ENCODE measurements at places on chromosomes 2 and 18. TPM values are rescaled to one million over a fixed set of nuclear protein-coding genes. Genes with fewer than 3 reads are reported as not detected.

Gene VIT
- total RNA-seq: 12.3 TPM

Gene MDH1B
- 0.33 TPM for total RNA-seq

Gene CNRIP1
- total RNA-seq: 9.9 TPM

Gene SLC11A1
- total RNA-seq: 8.7 TPM

Gene IL36G
- total RNA-seq: not detected

Gene TWIST2
- total RNA-seq: 26.1 TPM

Gene TSPYL6
- not detected for total RNA-seq

Gene ASAP2
- 20.3 TPM for total RNA-seq

Gene CD8A
- total RNA-seq: 0.52 TPM

Gene CDKL4
- 0.79 TPM for total RNA-seq

Gene NGEF
- total RNA-seq: 1.4 TPM

Gene ECEL1
- total RNA-seq: not detected

Gene CASP10
- 6.8 TPM for total RNA-seq

Gene FOSL2
- 116 TPM for total RNA-seq

Gene UGT1A3
- not detected for total RNA-seq

Gene SERPINB11
- not detected for total RNA-seq

Gene OBSL1
- 157 TPM for total RNA-seq

Gene PARD3B
- 7.4 TPM for total RNA-seq

Gene RNF149
- 21.0 TPM for total RNA-seq

Gene SIX3
- not detected for total RNA-seq

Gene EPB41L3
- total RNA-seq: 22.5 TPM

Gene CAPN13
- total RNA-seq: not detected

Gene CHRNA1
- 0.43 TPM for total RNA-seq

Gene SP140
- 0.55 TPM for total RNA-seq

Gene CCDC68
- total RNA-seq: 8.0 TPM

Gene FIGN
- total RNA-seq: 9.8 TPM

Gene TDRD15
- total RNA-seq: 1.7 TPM

Gene DSG1
- 4.7 TPM for total RNA-seq

Gene SCN2A
- total RNA-seq: 0.39 TPM

Gene GLI2
- 3.5 TPM for total RNA-seq

Gene C2orf80
- not detected for total RNA-seq

Gene CRYGD
- total RNA-seq: not detected

Gene RGPD6
- 21.1 TPM for total RNA-seq

Gene CCDC85A
- 5.0 TPM for total RNA-seq

Gene GRP
- not detected for total RNA-seq

Gene IL1R1
- total RNA-seq: 86.2 TPM

Gene FBXO15
- total RNA-seq: 0.30 TPM

Gene PTPRN
- total RNA-seq: not detected

Gene RETSAT
- total RNA-seq: 40.8 TPM

Gene FABP1
- not detected for total RNA-seq
